ENCODE measurements at places on chromosomes 11 and 22.

- no peak for DNase-seq
These were observed 16.6 kb downstream of the TUG1 start for GRCh38 chr22:30985561-30986208.

- DNase-seq, result no peak
These were observed 529.5 kb downstream of the SOX6 start for GRCh38 chr11:15826826-15827225.

GRCh38 chr11:11856638-11857037, 14.9 kb downstream of the USP47 start:
- no peak for DNase-seq

GRCh38 chr11:71543866-71544265, 4.4 kb upstream of the KRTAP5-9 start:
- no peak for DNase-seq
